ENCODE measurements at places on chromosomes 6 and 20.

GRCh38 chr6:33770124-33770832, 18.7 kb downstream of the LEMD2 start:
- DNase-seq, result no peak

- DNase-seq, result peak; percentile 79
Measured at GRCh38 chr20:64101731-64102621, 5.4 kb downstream of the NPBWR2 start.

DNA sequence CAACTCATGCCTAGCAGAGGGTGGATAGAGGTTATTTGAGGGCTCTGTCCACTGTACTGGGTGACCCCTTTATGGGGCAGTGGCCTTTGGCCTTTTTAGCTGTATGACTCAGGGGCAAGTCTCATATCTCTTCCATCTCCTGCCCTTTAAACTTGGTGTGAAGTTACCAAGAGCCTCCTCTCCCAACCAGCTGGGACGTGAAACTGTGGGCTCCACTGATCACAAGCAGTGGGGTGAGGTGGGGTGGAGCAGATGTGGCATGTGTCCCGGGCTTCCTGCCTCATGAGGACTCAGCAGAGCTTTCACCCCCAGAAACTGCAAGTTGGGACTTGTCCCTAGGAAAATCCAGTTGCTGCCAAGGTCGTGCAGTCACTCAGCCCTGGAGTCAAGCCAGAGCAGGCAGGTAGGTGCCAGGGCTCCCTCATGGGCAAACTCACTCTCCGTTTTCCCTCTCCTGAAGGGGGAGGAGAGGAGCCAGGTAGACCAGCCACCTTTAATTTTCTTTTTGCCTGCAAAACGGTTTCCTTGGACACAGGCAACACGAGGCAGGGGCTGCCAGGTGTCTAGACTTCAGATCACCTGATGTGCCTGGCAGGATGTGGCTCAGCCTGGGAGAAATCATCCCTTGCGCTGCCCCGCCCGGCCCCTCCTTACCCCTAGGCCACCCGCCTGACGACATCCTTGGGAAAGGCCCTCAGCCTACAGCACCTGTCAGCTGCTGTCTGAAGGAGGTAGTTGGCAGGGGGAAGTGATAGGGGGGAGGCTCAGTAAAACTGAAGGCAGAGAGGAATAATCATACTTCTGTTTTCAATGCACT, 4.0 kb downstream of the CDKN1A start:
- DNase-seq, result no peak

DNA sequence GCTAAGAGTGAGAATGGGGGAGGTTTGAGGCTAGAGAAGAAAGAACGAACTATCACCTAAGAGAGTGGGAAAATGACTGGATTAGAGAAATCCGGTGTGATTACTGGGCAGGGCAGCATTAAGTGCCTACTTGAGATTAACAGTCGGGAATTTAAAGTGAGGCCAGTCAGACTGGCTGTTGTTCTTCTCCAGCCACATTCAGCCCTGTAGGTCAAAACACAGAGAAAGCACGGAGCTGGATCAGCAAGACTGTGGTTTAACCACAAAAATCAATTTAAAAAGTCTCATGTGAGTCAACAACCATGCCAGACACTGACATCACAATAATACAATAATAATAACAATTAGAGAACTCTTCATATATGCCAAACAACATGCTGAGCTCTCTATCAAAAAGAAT, 301.9 kb upstream of the SGK1 start:
- DNase-seq, result no peak

DNA sequence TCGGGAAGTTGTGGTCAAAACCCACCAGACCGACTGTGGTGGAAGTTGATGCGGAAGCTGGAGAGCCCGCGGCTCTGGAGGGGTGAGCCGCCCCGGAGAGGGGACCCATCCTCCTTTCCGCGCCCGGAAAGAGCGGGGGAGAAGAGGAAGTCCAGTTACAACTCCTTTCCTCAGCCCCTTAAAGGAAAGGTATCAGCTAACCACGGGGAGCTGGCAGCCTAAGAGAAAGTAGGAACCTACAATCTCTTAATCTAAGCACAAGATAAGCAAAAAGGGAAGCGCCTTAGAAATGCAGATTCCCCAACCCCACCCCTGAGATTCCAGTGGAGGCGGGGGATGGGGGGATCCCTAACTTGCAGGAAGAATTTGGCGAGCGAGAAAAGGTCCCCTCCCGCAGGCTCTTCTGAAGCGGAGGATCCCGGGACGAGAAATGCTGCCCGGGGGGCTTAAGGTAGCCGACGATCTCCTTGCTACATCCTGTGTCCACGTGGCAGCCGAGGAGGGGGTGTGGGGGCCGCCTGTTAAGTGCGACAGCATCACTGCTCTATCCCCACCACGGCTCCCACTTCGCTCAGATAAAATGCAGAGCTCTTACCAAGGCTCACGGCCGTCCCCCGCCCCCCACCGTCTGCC, 87.5 kb downstream of the ZFP64 start:
- peak; percentile 41 for DNase-seq

- no peak for DNase-seq
Measured at GRCh38 chr20:20780127-20780824, 67.8 kb upstream of the RALGAPA2 start.

GRCh38 chr6:52566853-52567279, 10.0 kb downstream of the TRAM2 start:
- no peak for DNase-seq

DNA sequence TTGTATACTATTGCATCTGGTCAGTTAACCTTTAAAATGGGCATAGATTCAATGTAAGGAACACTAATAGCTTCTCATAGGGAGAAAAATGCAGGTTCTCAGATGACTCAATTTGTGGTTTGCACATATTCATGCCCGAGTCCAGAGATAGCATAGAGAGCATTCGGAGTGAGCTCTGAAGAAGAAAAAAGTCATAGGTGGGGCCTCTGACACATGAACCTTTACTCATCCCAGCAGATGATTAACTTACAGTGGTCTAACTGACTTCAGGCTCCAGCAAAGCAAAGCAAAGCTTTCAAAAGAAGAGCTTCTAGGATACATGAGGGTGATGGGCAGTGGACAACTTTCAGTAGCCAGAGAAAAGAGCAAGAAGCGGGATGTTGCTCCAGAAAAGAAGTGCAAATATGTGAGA, 55.3 kb upstream of the BTN3A2 start:
- no peak for DNase-seq

DNA sequence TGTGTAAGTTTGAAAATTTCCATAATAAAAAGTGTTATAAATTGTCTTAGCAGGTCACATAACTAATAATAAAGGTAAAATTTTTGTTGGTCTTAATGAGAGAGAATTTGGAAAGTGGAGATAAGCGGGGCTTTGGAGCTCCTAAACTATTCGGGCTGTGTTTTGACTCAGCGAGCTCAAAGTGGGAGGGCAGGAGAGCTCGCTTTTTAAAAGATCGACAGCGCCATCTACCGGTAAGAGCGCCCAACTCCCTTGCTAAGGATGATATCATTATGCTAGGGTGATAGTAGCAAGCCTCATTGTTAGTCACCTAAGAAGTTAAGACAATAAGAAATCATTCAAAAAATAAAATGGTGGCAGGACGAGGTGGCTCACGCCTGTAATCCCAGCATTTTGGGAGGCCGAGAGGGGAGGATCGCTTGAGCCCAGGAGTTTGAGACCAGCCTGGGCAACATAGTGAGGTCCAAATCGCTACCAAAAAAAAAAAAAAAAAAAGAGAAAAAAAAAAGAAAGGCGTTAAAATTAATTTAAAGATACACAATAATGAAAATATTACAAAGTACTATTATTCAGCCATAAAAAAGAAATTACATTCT, 24.8 kb downstream of the C6orf15 start:
- peak; percentile 83 for DNase-seq

DNA sequence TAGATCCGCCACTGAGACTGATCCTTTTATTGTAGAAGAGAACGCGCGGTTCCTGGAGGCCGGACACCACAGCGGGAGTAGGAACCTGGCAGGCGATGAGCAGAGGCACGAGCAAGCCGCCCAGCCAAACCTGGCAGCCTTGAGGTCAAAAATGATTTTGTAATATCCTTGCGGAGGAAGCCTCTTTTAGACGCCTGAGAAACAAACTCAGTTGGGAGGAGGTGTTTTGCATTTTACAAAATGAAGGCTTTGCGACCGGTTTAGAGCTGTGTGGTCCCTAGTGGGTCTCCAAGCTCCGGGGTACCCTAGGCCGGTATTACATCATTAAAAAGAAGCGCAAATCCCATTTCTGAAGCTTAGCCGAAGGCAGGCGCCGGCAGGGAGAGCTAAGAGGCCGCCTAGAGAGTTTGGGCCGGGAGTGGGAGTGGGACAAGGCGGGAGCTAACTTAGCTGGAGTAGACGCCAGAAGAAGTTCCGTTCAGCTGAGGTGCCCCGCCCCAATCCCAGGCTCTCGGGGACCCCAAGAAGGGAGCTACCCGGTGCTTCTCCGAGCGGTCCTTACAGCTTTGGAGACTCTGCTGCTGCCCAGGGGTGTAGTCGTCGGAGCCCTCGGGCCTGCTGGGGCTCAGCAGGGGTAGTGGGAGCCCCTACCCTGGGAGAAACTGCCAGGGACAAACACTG, 1.9 kb upstream of the TBX18 start:
- DNase-seq, result no peak

DNA sequence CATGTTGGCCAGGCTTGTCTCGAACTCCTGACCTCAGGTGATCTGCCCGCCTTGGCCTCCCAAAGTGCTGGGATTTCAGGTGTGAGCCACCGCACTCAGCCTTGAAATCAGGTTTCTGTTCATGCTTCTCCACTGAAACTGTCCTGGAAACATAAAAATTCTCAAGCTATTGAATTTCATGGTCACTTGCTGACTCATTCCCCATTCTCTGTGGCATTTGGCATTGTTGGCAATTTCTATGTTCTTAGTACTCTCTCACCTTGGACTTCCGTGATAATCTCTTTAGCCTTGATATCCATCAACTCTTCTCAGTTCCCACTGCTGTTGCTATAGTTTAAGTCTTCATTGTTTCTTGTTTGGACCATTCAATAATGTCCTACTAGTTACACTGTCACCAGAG, 6.2 kb downstream of the SEL1L2 start:
- no peak for DNase-seq

DNA sequence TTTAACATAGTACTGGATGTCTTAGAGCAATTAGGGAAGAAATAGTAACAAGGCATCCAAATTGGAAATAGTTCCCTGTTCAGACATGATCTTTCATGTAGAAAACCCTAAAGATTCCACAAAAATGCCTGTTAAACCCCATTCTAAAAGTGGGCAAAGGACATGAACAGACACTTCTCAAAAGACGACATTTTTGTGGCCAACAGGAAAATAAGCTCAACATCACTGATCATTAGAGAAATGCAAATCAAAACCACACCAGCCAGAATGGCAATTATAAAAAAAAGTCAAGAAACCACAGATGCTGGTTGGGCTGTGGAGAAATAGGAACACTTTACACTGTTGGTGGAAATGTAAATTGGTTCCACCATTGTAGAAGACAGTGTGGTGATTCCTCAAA, 109.9 kb upstream of the MOCS1 start:
- DNase-seq, result no peak

DNA sequence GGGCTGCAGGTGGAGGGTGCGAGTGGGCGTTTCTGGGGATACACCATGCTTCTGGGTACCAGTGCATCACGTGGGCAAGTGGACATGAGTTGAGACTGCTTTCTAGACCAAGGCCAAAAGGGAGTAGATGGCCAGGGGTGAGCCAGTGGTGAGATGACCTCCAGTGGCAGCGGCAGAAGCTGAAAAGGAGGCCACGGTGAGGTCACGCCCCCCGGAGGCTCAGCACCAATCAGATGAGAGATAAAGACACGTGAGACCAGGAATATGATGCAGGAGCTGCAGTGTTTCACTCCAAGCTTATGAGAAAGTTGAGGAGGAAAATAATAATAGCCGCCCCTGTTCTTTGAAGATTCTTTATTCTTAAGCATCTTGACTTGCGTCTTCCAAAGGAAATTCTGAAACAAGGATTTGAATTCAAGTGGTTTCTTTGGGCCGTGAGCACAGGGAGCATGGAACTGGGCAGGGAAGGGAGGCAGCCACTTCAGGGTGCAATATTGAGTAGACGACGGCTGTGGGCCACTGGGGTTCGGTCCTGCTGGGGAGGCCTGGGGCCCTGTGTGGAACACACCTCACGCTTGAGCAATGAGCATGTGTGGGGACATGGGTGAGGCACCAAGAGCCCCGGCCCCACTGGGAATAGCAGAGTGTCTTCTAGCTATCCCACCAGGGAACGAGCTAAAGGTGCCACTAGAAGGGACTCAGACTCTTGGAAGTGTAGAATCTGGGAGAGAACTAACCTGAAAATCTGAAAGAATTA, 156.7 kb upstream of the LRFN2 start:
- no peak for DNase-seq

- DNase-seq, result no peak
Measured at GRCh38 chr6:72564231-72564630, 57.6 kb upstream of the KCNQ5 start.

DNA sequence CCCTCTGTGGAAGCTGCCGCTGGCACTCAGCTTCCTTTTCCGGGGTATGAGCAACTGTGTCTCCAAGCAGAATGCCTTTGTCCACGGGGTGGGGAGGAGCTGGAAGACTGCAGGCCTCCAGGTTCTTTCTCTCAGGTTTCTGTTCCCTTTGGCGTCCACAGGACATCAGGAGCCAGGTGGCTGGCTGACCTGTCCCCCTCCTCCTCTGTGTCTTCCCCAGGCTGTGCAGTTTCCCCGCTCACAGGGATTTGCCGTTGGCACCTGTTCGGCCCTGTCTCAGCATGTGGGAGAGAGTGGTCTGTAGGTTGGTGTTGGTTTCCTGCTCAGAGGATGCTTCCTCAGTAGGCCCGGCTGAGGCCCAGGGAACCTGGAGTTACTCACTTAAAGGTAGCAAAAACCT, 43.5 kb downstream of the CDS2 start:
- DNase-seq, result no peak

Measured in endothelial cell (in vitro differentiated cells).